ENCODE measurements at places on chromosomes 12 and 14.
A peak's percentile ranks its signal among the peaks of the same experiment; 100 is the strongest.

- DNase-seq: no peak
Measured at GRCh38 chr12:101859664-101860607, 17.4 kb upstream of the DRAM1 start.

DNA sequence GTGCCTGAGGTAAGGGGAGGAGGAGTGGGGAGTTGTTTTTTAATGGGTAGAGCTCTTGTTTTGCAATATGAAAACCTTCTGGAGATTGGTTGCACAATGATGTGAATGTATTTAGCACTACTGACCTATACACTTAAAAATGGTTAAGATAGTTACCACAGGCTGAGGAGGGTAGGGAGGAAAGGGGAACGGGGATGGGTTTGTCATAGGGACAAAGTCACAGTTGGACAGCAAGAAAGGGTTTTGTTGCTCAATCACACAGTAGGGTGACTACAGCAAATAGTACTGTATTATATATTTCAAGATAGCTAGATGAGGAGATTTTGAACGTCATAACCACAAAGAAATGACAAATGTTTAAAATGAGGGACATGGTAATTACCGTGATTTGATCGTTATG is 1562.4 kb downstream of the AACS start:
- DNase-seq: no peak

GRCh38 chr12:33672836-33673577 is 233.4 kb upstream of the SYT10 start:
- no peak for DNase-seq

- no peak for DNase-seq
Measured at GRCh38 chr12:80627782-80628181, 79.7 kb upstream of the MYF6 start.

DNA sequence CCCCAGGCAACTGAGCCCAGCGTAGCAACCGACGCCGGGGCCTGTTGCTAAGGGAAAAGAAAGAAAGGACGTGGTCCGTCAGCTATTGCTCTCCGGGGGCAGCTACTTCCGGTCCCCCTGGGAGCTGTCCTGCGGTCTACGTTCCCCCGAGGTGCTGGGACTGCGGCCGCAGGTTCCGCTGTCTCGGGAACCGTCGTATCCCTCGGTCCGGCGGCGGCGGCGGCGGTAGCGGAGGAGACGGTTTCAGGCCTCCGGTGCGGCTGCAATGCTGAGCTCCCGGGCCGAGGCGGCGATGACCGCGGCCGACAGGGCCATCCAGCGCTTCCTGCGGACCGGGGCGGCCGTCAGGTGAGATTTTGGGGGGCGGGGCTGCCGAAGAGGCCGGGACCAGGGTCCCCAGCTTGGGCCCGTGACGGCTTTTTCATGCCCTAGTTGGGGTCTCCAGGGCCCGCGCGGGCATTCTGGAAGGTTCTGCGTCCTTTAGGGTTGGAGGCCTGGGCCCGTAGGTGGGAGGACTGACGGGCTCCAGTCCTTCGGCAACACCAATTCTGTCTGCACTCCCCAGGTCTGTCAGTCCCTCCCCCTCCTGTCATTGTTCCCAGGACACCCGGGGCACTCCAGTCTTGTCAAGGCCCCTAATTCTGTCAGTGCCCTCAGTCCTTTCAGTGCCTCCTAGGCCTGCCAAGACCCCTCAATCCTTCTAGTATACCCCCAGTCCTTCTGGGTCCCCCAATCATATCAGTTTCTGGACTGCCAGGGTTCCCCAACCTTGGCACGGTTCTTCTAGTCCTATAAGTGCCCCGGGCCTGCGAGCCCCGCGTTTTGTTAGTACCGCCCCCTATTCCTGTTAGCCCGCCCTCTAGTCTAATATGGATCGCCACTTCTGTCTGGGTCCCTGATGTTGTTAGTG is at the start of gene USP30:
Gene USP30, plus strand, starts transcription at position 163 of the 910 bp plus-strand sequence. Its CDS starts 103 bp downstream, at position 266.
- peak; percentile 85 for DNase-seq

DNA sequence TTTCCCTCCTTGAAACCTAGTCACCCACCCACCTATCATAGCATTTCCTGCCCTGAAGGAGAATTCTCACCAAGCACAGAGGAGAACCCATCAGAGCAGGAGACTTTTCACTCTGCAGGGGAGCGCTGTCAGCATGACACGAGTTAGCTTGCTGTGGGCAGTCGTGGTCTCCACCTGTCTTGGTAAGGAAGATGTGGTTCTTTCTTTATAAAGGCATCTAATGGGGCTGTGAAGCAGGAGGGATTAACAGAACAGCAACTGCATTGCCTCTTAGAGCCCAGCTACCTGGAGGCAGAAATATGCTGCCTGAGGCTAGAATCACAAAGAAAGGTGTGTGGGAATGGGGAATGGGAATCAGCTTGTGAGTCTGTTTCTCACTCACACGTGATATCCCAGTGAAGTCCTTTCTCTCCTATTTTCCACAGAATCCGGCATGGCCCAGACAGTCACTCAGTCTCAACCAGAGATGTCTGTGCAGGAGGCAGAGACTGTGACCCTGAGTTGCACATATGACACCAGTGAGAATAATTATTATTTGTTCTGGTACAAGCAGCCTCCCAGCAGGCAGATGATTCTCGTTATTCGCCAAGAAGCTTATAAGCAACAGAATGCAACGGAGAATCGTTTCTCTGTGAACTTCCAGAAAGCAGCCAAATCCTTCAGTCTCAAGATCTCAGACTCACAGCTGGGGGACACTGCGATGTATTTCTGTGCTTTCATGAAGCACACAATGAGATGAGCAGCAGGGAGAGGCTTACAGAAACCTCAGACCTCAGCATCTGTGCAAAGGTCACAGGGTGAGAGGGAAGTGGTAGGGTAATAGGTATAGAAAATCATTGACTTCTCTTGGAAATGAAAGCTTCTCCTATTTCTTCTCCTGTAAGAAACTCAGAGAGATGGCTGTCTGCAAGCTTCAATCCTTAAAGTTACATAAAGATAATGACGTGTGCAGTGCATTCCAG is 316.9 kb downstream of the DAD1 start:
- no peak for DNase-seq

GRCh38 chr12:93944911-93945310 is 203.5 kb upstream of the PLXNC1 start:
- DNase-seq: no peak

DNA sequence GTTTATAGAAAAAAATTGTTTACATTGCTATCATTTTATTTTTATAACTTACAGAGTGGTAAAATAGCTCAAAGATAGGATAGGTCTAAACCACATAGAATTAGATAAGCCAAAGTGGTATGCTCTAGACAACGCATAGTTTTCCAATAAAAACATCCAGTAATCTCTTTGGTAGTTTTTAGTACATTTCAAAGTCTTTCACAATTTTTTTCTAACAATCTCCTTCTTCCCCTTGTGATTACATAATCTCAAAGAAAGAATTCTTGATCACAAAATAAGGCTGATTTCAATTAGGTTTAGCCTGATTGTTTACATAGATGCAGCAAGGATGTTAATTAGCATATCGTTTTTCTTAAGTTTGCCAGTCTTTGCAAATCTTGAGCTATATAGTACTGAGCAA is 460.0 kb downstream of the FUT8 start:
- no peak for DNase-seq

DNA sequence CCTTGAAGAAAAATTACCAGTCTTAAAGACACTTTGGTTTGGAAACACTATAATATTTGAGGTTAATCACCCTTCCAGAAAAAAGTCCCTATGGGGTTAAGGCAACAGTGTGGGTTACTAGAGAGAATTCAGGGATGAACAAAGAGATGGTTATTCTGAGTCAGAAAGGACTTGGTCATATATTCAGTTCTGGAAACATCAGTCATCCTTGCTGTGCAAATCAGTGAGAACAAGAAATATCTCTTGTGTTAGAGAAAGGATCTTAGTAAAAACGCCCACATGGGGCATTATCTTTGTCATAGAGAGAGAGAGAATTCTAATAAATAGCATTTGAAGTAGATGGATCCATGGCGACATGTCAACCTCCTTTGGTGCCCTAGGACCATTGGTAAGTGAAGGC is 59.4 kb upstream of the E2F7 start:
- DNase-seq: no peak

- DNase-seq: peak; percentile 81
Measured at GRCh38 chr12:53659011-53659551, 16.8 kb downstream of the ATP5MC2 start.

GRCh38 chr14:96461950-96462798 is 40.0 kb upstream of the PAPOLA start:
- DNase-seq: no peak

- DNase-seq: no peak
Measured at GRCh38 chr12:110809149-110809548, 37.6 kb upstream of the CCDC63 start.

DNA sequence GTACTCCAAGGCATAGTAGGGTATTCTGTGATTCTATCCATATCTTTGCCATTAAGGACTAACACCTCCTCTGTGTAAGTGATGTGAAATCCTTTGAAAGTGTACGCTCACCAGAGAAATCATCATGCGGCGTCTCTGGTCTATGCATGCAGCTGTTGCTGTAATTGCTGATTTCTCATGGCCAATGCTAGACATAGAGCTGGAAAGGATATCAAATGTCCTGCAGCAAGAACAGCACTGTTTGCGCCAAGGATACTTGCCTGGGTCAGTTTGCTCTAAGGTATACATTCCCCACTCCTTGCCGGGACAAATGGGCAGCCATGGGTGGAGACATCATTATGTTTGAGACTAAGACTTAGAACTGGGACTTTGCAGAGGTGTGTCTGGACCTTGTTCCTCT is 896.4 kb downstream of the BCL11B start:
- no peak for DNase-seq

- DNase-seq: no peak
Measured at GRCh38 chr12:114442578-114442977, 36.6 kb upstream of the TBX5 start.

GRCh38 chr12:116525418-116526001 is 33.7 kb upstream of the MAP1LC3B2 start:
- no peak for DNase-seq

- peak; percentile 56 for DNase-seq
Measured at GRCh38 chr12:58503731-58504130, 416.6 kb downstream of the LRIG3 start.

DNA sequence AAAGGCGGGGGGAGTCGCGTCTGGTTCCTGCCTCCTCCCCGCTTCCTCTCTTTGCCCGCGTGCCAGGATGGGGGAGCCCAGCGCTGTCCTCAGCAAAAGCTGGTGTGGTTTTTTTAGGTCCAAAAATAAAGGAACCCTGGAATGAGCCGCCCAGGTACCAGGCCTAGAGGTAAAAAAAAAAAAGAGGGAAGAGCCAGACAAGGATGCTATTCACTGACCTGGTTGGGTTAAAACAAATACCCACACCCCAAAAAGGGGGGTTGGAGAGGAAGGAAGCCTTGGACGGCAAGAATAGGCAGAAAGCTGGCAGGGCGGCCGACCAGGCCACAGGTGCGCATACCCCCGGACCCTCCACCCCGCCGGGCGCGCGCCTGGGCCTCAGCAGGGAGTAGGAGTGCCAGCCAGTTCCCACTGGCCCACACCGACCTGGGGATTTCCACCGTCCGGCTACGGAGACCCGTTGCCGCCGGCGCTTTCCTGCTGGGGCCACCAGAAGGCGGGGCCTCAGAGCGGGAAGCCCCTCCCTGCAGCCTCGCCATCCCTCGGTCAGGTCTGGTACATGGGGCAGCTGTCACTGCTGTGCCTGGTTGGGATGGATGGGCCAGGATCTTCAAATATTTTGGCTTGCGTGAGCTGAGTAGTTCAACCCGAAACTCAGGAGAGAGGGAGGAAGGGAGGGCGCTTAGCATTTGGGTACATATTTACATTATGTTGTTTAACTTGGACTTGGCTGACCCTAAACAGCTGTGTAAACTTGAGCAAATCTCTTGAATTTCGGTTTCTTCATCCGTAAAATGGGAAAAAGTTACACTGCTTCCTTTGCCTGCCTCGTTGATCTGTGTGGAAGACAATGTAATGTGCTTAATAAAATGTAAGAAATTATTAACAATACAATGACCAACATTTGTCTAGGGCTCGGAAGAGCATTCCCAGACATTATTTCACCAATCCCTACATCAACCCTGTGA is 5.4 kb upstream of the IRF2BPL start:
- peak; percentile 80 for DNase-seq

DNA sequence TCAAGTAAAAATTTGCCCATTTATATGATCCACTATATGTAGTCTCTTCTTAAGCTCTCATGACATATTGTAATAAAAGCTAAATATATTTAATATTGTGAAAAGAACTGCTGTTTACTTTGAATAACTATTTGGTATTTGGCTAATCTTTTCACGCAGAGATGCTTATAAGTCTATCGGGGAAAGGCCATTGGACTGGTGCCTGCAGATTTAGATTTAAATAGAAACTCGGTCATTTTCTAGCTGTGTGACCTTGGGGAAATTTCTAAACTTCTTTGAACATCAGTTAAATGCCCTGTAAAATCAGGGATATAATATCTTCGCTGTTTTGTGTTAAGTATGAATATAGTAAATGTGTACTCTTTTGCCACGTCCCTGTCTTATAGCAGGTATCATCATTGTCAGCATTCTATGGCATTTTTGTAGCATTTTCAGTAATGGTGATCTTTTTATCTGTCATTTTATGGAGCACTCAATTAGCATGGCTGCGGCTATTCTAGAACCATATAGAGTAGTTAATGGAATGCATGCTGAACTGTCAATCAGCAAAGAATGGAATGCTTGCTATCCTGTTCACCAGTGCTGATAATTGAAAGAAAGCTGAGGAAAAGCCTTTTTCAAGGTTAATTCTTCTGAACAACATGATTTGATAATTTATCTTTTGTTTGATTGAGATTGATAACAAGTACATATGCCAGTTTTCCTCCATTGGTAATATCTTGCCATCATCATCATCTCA is 181.2 kb downstream of the TMTC2 start:
- no peak for DNase-seq

- DNase-seq: no peak
Measured at GRCh38 chr14:91115986-91116770, 2.3 kb downstream of the DGLUCY start.

DNA sequence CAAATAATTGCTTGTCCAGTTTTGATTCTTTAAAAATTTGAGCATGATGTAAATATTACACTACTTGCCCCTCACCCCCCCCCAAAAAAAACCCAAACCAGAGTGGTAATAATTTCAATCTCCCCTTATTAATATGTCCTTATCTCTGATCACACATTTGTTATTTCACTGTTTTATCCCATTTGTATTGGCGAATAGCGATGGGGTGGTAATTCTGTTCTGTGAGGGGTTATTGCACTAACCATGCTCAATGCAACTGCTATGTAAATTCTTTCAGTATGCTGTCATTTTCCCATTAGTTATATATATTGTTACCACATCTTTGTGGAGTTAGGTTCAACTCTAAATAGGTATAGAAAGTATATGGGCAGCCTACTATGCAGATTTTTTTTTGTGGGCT is 1.1 kb downstream of the RIMKLB start:
- DNase-seq: no peak

DNA sequence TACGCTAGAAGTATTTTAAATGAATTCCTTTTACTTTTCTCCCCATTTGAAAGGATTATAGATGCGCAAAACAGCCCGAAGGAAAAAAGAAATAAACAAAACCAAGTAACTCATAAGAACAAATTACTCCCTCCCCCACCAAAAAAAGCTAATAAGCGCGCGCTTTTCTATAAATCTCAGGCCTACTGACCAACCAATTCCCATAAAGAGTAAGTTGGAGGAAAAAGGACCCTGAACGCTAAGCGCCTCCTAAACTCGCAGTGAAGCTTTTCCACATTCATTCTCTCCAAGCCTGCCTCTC is 588 bp downstream of the MBIP start:
- DNase-seq: no peak

All from NCI-H774 (cell line).